Activated CD4-positive, alpha-beta T cell treated with anti-CD3 and anti-CD28 coated beads, Interleukin-2, amount 50 U/mL, for 1 hour (primary cell): ENCODE measurements at places on chromosomes 7 and 10.

DNA sequence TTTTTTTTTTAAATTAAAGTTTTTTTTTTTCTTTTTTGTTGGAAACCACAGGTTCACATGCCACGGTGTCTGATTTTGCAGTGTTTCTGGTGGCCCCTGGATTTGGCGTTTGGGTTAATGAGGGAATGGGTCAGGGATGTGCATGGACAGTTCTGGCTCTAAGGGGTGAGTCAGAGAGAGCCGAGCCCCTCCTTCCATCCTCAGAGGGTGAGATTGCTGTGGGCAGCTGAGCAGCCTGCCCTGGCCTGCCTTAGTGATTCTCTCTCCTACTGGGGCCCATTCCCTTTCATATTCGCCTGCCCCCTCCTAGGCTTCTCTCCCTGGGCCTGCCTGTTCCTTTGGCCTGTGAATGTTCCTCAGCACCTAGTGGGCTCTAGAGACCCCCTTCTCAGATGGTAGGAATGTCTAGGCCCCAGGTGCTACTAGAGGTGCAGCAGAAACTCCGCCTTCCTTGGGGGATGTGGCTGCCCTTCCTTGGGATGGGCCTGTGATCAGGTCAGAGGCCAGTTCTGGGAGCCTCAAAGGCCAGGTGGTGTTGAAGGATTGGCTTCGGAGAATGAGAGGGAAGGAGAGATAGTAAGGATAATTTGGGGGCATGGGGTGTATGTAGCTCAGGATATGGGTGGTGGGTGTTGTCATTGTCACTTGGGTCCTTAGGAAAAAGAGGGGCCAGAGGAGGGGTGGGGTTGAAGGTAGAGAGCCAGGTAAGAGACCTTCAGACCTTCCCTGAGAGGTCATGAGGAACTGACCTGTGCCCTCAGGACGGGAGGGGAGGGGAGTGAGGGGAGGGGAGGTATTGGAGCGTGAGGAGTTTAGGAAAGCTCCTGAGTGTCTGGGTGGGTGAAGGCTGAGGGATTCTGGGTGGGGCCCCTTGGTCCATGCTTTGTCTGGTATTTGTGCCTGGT lies 19.8 kb downstream of the TSPAN14 start:
- no peak for DNase-seq

DNA sequence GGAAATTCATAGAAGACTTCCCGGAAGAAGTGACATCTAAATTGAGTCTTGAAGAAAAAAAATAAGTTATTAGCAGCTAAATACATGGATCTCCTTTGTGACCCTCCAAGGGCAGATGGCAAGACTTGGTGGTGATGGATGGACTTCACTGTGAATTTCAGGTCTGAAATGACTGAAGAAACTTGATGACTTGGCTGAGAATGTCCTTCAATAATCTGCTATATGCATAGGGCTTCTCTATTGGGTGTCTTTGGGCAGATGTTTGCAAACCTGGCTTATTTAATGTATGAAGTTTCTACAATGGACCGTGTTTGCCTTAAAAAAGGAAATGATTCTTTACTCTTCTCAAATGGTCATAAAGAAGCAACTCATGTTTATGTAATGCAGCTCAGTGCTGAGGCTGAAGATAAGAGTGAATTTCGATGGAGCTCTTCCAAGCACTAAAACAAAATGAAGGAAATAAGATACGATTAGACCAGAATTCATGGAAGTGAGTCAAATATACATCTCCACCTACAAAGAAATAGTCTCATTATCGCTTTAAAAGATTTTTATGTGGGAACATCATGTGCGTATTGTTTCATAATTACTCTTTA lies 116.6 kb upstream of the WDR11 start:
- DNase-seq, result no peak

DNA sequence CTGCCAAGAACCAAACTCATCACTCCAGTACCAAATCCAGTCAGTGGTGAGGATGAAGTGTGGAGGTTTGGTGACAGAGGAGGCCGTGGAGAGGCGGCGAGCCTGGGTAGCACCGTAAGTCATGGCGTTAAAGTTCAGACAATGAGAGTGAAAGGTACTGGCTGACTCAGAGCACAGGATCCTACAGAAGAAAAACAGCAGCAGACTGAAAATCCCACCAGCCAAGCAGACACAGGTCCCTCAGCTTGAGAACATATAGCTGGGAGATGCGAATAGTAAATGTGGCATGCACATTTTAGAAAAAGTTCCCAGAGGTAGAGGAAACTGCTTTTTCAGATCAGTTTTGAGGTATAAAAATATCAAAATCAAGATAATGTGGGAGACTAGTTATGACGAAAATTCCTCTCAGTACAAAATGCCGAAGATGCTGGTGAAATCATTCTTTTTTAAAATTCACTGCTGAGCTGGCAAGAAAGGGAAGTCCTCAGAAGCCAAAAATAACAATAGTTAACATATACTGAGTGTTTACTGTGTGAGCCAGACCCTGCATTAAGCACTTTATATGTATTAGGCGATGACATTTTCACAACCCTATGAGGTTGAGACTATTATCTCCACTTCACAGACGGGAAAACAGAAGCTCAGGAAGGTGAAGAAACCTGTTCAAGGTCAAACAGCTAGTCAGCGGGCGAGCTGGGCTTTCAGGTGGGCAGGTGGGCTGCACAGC lies 20.9 kb downstream of the PARP12 start:
- DNase-seq, result no peak

DNA sequence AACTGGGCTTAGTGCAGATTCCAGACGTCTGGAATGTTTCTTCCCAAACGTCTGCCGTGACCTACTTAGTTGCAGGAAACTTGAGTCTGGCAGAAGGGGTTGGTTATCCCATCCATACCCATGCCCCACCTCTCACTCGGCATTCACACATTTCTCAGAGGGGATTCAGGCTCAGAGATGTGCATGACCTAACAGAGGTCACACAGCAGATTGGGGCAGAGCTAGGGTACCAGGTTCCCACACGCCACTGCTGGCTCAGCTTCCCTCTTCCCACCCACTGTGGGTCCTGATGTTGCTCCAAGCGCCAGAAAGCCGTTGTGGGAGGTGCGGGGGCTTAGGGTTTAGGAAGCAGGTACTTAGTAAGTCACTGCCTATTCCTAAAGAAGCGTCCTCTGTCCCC lies 3.0 kb downstream of the UCMA start:
- DNase-seq, result no peak

DNA sequence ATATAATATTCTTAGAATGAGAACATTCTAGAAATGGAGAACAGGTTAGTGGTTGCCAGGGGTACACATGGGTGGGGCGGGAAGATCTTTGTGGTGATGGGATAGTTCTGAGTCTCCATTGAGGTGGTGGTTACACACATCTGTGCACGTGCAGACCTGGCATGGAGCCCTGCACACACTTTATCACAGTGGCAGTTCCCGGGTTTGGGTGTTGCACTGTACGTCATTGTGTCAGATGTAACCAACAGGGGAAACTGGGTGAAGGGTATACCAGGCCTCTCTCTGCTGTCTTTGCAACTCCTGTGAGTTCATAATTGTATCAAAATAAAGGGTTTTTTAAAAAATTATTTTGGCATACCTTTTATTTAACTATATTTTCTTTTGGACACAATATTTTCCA lies 51.1 kb downstream of the LMTK2 start:
- DNase-seq, result no peak

GRCh38 chr10:78896159-78896928 lies 172.4 kb upstream of the ZMIZ1 start:
- no peak for DNase-seq

DNA sequence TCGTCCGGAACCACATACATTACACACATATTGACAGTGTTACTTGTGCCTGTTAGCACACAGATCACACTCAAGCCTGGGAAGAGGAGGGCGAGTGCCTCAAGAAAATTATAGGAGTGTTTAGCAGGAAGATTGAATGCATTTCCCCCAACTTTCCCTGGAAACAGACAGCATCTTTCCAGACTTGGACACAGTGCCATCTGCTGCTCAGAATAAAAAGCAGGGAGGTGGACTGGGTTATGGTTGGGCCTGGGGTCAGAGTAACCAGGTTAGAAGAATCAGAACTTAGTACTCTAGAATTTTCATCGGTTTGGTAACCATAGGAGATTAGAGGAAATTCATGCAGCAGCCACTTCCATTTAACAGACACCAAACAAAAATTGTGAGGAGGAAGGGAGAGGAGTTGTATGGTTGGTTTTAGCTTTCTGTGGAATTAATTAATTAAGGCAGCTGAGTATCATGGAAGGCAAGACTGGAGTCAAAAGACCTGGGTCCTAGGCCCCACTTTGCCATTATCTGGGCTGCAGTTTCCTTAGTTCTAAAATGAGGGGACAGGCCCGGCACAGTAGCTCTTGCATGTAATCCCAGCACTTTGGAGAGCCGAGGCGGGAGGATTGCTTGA lies 43.4 kb upstream of the OPTN start:
- no peak for DNase-seq

GRCh38 chr10:19421674-19422073 lies 373.1 kb downstream of the MALRD1 start:
- no peak for DNase-seq

GRCh38 chr10:122474131-122474818 lies 12.9 kb downstream of the HTRA1 start:
- no peak for DNase-seq

DNA sequence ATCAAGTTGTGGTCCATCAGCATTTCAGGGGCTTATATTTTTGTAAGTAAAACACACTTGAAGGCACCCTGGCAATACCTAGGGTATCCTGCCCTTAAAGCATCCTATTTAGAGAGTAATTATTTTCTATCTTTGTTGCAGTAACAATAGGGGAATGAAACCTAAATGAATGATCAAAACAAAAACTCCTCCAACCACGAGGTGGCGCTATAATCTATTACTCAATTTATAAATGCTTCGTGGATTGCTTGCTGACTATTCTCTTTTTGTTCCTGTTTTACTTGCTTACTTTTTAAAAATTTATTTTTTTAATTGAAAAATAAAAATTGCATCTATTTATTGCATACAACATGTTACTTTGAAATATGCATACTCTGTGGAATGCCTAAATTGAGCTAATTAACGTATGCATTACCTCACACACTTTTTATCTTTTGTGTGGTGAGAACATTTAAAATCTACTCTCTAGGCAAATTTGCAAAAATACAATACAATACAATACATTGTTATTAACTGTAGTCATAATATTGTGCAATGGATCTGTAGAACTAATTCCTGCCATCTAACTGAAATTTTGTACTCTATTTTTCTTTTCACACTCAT lies 147.7 kb upstream of the BMPER start:
- no peak for DNase-seq

- DNase-seq, result no peak
Measured at GRCh38 chr7:38846280-38846679, 62.7 kb downstream of the VPS41 start.

DNA sequence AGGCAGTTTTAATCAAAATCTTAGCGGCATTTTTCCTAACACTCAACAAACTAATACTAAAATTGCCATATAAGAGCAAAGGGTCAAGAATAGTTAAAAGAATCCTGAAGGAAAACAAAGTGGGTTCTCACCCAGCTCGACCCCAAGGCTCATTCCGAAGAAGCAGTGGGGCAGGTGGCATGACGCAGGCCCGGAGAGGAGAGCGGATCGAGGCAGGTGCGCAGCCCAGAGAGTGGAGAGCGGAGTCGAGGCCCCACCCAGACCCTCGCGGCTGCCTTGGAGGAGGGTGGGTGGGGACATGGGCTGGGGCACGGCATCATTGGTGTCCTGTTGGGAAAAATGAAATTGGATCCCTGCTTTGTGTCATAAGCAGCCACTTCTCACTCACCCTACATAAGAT lies 109.8 kb downstream of the INPP5A start:
- DNase-seq, result no peak

- no peak for DNase-seq
Measured at GRCh38 chr10:11357439-11357838, 254.0 kb downstream of the USP6NL start.

- DNase-seq, result no peak
Measured at GRCh38 chr7:111676811-111677210, 114.5 kb upstream of the IMMP2L start.

DNA sequence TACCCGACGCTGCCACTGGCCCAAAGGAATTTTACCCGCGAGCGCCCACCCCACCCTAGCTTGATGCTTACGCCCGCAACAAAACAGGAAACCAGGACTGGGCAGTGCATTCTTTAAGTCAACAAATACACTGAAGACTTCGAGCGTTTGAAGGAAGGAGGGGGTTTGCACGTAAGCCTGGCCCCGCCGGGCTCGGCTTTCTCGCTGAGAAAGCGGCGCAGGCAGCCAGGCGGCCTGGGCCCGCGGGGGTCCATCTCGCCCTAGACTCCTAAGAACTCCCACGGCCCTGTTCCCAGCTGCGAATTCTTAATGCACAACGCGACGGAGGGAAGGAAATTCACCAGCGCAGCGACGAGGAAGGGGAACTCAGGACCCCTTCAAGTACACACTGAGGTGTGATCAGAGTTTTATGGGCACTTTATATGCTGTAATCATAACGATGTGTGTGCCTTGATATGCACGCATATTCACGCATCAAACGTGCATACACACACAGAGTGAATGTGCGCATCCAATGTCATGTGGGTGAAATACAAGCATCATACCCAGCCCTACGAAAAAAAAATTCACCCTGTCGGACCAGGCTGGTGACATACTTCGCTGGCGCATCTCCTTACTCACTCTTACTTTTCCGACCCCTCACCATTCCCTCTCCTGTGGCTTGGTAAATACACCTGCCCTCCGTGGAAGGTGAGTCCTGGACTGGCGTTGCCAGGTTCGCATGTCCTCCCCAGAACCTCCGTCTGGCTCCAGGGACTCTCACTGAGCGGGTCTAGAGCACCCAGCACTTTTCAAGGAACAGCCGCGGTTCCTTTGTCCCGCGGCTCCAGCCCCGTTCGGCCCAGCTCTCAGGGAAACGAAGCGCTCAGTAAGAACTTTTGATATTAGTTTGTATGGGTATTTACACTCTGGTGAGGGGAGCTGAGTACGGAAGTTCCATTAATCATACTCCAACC lies 5.7 kb upstream of the HOXA13 start:
- DNase-seq, result no peak

DNA sequence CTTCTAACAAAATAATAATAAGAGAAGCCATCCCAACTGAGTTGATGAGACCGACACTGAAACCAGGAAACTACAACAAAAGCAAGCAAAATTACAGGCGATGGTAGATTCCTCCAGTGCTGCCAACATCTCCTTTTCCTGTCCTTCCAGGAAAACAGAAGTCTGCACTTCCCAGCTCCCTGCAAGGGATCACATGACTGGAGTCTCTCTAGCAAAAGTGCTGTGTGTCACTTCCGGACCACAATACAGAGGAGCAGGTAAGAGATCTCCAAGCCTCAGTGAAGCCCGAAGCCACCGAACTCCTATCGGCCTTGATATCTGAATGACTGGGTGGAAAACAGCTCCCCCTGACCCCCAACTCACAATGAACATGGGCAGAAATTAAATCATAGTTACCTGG lies 63.2 kb downstream of the SMURF1 start:
- no peak for DNase-seq

DNA sequence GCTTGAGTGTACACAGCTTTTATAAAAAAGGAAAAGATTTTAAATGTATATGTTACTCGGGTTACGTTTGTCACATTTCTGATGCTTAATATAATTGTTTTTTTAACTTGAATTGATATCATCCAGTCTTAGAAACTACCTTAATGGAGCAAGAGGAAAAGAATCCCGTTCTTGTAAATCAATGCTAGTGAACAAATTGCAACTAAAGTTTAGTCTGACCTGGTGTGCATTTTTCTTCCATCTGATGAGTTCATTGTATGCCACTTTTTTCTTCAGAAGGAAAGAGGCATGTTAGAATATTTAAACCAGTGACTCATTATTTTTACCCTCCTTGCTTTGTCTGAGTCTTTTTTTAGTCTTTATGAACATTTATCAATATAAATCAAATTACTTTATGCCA lies 34.7 kb downstream of the NET1 start:
- DNase-seq, result no peak
